ENCODE measurements at places on chromosomes 2 and 18.
A peak's percentile ranks its signal among the peaks of the same experiment; 100 is the strongest.

GRCh38 chr2:99880148-99880963 is 262.0 kb downstream of the AFF3 start:
- DNase-seq = peak; percentile 58

- no peak for DNase-seq
Observed at GRCh38 chr2:225740086-225740485, 340.6 kb downstream of the NYAP2 start.

GRCh38 chr2:227020416-227020815 is 143.6 kb downstream of the COL4A4 start:
- DNase-seq = no peak

DNA sequence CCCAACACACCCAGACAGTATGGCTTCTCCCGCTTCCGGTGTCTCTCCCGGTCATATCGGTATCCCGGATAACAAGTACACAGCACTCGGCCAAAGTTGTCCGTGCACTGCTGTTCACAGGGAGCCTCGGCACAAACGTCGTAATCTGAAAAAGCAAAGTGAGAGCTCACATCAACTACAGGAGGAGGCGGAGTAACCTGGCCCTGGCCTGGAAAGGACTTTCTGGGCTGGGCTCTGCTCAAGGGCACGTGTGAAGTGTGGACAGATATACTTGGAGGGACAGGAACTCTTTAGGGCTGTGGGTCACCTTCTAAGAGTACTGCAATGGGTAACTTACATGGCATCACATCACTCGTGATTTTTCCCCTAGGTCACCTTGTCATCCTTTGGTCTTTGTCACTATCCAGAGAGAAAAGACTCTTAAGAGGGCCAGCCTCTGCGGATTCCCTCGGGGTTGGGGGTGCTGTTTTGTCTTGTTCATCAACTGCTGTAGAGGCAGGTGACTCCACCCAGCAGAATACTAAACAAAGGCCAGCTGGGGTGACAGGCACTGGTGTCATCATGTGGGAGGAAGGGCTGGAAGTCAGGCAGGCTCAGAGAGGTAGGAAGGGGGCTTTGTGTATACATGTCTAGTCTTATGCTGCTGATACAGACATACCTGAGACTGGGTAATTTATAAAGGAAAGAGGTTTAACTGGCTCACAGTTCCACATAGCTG is 110.6 kb upstream of the LMAN1 start:
- DNase-seq = no peak

GRCh38 chr2:46120792-46121555 is 176.2 kb upstream of the EPAS1 start:
- no peak for DNase-seq

DNA sequence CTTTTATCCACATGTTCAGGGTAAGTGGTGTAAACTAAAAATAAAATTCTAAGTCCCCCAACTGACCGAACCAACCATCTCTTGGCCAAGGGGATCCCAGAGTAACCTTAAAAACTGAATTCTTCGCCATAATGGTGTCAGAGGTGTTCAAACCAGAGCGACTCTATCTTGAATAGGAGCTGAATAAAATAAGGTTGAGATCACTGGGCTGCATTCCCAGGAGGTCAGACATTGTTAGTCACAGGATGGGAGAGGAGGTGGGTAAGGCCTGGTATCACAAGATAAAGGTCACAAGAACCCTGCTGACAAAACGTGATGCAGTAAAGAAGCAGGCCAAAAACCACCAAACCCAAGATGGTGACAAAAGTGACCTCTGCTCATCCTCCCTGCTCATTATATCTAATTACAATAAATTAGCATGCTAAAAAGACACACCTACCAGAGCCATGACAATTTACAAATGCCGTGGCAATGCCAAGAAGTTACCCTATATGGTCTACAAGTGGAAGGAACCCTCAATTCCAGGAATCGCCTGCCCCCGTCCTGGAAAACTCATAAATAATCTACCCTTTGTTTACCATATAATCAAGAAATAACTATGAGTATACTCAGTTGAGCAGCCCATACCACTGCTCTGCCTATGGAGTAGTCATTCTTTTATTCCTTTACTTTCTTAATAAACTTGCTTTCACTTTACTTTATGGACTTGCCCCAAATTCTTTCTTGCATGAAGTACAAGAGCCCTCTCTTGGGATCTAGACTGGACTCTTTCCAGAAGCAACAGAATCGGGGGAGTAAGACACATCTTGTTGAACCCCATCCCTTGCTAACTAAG is 302.4 kb downstream of the STK39 start:
- DNase-seq = peak; percentile 39

- DNase-seq = peak; percentile 18
Observed at GRCh38 chr18:79361766-79362522, 33.8 kb upstream of the NFATC1 start.

- no peak for DNase-seq
Observed at GRCh38 chr2:111208639-111209038, 87.9 kb downstream of the BCL2L11 start.

- no peak for DNase-seq
Observed at GRCh38 chr18:45108754-45109153, 428.1 kb downstream of the SETBP1 start.

DNA sequence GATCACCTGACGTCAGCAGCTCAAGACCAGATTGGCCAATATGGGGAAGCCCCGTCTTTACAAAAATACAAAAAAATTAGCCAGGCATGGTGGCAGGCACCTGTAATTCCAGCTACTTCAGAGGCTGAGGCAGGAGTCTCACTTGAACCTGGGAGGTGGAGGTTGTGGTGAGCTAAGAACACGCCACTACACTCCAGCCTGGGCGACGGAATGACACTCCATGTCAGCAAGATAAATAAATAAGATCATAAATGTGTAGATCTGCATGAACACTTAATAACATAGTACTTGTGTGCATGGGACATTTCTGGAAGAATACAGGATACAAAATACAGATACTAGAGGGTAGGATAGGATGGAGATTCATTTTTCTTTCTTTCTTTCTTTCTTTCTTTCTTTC is 9.1 kb downstream of the EHD3 start:
- no peak for DNase-seq

DNA sequence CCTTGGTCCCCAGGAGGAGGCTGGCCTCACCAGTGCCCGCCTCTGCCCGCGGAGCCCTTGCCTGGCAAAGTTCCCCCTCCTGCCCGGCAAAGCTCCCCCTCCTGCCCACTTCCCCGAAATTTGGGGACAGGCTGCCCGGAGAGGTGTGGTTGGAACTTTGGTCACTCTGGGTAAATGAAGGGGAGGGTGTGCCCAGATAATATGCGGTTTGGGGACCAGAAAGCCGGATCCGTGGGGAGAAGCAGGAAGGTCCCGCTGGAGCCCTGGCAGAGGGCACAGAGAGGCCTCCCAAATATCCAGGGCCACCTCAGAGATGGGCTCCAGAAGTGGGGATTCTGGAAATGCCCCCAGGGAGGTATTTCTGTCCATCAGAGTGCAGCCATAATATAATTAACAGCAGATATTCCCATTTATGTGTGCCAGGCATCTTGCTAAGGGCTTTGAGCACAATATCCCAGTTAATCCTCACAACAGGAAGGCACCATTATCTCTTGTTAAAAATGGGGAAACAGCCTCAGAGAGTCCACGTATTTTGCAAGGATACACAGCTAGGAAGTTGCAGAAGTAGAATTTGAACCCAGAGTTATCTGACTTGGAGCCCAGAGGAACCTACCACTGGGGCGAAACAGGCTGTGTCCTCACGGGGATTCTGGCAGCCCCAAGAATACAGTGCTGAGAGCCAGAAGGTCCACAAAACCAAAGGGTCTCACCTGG is 914 bp downstream of the STEAP3 start:
- DNase-seq = no peak

DNA sequence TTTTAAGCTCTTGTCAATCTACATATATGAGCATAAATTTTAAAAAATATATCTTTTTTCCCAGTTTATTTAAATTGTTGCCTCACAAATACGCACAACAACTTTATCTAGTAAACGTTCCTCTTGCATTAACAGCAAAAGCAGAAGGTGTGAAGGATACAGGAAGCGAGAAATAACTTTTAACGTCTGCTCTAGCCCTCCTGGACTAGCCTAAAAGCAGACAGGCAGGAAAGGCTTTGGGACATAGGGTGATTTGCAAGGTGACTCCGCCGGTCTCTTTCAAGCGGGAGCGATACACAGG is 434 bp upstream of the DUSP19 start:
- no peak for DNase-seq

DNA sequence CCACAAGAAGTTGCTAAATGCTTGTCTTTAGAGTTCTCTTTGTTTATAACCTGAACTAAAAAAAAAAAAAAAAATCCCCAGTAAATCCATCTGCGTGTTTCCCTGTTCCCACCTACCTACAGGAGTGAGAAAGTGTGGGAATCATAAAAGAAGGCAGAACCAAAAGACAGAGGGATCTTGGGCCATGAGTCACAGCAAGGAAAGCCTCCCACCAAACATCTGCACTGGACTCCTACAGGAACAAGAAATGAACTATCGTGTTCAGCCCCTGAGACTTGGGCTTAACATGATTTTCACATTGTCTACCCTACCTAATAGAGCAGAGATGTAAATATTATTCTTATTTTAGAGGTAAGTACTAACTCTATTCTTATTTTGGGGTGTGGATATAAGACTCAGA is 1761.2 kb upstream of the CELF4 start:
- no peak for DNase-seq

- no peak for DNase-seq
Observed at GRCh38 chr2:6421138-6421730, 444.5 kb downstream of the CMPK2 start.

DNA sequence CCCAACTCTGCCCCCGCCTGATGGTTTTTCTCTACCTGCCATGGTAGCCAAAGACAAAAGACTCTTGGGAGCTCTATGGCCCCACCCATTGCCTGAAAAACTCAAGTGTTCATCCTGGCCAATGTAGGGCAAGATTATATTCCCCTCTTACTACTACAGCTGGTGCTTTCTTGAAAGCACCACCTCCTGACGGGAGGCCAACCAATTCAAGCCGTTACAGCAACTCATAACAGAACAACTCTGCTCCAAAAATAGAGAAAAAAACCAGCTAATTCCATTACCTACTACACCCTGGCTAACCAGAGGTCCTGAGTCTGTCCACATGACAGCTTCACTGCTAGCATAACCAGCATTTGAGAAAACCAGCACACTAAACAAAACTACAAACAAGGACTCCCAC is 127.5 kb upstream of the GAREM1 start:
- DNase-seq = no peak

DNA sequence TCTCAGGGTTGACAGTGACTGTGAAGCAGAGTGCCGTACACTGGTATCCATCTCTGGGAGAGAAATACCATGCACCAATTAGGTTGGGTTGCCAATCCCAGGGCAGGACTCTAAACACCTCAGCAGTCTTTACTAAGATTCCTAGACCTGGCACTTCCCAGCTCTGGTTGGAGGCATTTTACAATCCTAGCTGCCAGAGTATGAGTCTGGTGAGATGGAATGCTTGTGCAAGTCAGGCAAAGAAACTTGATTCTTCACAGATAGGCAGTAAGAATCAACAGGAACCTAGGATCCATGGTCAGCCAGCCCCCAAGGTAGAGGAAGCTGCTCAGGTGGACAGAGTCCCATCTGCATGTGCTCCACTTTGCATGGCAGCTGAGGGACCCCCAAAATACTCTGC is 6.0 kb upstream of the UGT1A5 start:
- DNase-seq = peak; percentile 59

- peak; percentile 75 for DNase-seq
Observed at GRCh38 chr2:165239230-165239629, at the start of gene SCN2A. Gene SCN2A (plus strand): TSS chr2:165239414. CDS start chr2:165295824, 56,410 bp downstream.

- DNase-seq = peak; percentile 65
Observed at GRCh38 chr2:160411167-160411566, 82.4 kb downstream of the RBMS1 start.

DNA sequence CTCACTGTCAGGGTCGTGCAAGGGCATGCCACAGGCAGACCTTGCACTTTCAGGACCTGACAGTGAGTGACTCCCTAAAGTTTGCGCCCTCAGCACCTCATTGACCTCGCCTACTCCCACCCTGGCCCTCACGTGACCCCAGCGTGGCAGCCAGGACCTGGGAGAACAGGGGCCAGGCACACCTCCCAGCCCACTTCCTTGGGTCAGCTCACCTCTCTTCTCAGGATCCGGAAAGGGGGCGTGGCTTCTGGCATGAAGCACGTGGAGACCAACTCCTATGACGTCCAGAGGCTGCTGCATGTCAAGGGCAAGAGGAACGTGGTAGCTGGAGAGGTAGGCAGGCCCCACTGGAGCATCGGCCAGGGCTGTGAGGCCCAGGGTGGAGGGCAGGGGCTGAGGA is 8.8 kb downstream of the VIL1 start:
- no peak for DNase-seq

DNA sequence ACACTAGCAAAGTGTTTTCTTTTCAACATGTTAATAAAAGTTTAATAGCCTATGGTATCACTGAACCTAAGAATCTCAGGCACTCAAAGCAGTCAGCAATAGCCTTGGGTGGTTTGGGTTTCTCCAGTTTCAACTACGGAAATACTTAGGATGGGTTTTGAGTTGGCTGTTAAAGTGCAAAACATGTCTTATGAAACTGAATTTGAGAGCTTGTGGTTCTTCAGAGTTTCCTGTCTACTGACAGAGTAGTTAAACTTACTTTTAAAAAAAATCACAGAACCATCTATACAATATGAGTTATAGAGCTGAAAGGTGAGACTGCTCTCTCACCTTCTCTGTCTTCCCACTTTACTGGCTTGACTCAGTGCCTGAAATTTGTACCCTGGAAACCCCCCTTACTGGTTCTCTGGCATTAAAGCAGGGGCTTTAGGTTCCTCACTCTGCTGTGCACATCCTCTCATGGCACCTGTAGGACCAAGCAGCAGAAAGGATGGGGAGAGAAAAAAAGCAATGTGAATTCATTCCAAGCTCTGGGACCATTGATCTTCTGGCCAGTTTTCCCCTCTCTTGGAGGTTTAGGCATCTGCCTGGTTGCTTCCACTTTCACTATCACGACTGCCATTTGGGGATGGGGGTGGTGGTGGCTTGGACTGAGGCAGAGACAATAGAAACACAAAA is 18.1 kb downstream of the CCDC141 start:
- DNase-seq = peak; percentile 4

DNA sequence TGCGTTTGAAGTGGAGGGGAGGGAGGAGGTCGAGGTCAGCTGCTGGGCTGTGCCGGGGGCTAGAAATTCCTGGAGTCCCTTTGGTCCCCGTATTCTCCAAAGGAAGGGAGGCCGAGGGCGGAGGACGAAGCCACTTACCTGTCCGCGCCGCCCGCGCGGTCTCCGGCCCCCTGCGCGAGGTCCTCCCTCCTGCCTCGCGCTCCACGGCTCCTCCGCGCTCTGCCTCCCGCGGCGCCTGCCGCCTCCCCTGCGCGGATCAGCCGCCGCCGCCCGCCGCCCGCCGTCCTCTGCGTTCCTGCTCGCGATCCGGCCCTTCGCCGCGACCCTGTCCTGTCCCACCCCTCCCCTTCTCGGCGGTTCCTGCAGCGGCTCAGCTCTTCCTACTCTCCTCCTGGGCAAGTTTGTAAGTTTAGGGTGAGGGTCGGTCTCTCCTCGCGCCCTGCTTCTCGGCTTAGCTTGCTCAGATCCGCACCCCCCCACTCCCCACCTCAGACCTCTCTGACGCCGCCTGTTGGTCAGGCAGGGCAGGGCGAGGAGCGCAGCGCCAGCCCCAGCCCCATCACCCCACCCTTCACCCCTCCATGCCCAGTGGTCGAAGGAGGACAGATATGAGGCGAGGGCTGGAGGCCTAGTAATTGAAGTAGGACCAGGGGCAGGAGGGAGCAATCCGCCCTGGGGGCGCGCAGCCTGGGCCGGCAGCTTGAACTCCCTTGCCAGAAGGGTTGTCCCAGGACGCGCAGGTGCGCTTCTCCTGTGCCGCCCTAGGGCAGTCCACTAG is 9.7 kb upstream of the SKOR2 start:
- DNase-seq = no peak

All from fibroblast of pulmonary artery (primary cell).